ENCODE measurements at places on chromosomes 2 and 18.
A peak's percentile ranks its signal among the peaks of the same experiment; 100 is the strongest.

GRCh38 chr2:71428472-71429383, 24.6 kb upstream of the DYSF start:
- no peak for DNase-seq

GRCh38 chr18:48481092-48481491, 57.7 kb upstream of the CTIF start:
- no peak for DNase-seq

DNA sequence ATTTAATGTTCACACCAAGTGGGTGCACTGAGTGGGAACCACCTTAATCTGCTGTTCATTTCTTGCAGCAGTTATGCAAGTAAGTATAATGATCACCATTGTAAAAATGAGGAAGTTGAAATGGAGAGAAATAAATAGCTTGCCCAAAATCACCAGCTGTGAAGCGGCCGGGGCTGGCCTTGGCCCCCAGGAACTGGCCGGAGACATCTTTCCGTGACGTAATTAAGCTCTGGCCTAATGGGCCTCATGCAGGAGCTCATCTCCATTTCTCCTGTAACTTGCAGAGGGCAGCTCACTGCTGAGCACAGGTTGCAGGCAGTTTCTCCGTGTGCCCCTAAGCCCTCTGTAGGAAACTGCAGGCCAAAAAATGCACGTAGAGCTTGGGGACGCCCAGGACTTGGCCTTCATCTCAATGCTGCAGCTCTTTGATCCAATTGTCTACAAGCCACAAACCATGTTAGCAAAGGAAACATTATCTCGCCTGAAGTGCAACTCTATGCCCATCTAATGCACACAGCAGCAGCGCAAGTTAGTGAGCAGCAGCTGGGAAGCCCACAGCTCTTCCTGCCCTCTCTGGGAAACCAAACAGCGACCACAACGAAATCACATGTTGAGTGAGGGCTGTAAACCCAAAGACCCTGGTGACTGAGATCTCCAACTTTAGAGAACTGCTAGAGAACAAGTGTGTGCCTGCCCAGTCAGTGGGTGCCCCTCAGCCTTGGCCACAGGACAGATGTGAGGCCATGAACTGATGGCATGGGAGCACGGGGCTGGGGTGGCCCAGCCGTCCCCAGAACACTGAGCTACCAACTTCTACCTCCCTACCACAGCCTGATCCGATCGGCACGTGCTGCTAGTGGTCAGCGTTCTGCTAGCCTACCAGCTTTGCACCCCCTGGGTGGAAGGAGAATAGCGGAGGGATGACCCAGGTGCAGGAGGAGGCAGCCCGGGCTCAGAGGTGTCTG, 28.8 kb downstream of the APCDD1 start:
- DNase-seq, result no peak

DNA sequence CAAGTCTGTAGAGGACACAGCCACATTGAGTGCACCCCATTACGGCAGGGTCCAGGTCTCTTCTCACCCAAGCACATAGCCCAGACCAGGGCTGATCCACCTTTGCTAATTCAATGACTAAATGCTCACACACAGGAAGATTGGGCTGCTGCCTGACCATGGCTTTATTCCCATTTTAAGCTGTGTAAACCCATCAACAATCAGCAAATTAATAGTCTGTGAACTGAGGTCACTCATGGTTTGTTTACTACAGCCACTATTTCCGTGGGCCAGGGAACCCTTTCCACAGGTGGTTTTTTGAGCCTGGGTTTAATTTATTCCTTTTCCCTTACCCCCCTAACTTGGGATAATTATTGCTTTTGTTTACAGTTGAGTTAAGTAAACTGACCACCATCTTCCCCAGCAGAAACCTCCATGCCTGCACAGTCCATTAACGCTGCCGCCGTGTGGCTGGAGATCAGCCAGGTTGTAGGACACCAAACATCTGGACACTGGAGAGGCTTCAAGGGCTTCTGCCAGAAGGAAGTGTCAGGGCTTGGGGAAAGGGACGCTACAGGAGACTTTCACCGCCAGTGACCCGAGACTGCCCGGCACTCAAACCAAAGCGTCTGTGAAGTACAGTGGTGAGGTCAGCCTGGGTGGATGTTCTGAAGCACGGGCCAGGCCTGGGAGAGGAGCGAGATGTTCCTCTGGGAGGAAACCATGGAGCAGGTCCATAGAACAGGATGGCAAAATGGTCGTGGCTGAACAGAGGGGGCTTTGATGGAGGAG, 282.9 kb downstream of the DYSF start:
- DNase-seq, result no peak

- DNase-seq, result no peak
Measured at GRCh38 chr2:108449410-108450130, 564 bp downstream of the GCC2 start.

- DNase-seq, result no peak
Measured at GRCh38 chr2:36140391-36140790, 215.2 kb upstream of the CRIM1 start.

GRCh38 chr2:100655936-100656534, 93.2 kb downstream of the PDCL3 start:
- DNase-seq, result no peak

GRCh38 chr2:8669157-8669817, 12.6 kb upstream of the ID2 start:
- no peak for DNase-seq

DNA sequence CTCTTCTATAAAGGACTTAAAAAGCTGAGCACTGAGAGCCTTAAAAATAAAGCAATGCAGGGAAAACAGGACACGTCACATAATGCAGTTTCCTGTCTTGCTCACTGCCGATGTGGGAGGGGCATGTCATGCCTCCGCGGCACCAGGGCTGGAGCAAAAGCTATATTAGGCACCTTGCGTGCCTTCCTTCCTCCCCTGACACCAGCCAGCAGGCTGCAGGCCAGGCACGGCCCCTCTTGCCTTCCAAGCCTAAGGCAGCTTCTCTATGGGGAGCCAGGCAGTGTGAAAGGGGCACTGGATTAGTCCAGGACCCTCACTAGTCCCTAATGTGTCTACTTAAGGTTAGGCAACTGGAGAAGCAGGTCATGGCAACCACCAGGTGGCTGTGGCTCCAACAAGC, 26.3 kb downstream of the MRPL35 start:
- DNase-seq, result no peak

GRCh38 chr2:66565291-66565690, 130.4 kb downstream of the MEIS1 start:
- DNase-seq, result no peak

DNA sequence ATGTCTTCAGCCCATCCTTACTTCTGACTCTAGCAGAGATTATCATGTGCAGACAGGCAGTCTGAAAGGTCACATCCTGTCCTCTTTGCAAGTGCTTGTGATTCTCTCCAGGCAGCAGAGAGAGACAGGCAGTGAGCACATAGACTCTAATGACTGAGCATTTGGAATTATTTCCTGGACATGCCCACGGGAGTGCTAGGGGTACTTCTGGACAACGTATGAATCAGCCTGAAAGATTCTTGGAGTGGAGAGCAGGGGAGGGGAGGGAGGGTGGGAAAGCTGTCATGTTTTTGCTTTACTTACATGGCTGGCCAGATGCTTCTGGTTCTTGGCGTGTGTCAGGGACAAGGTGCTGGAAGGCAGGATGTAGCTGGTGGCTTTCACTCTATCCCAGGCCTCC, 150.6 kb downstream of the RIF1 start:
- DNase-seq, result no peak

- DNase-seq, result no peak
Measured at GRCh38 chr18:13878857-13879256, 36.5 kb downstream of the MC2R start.

DNA sequence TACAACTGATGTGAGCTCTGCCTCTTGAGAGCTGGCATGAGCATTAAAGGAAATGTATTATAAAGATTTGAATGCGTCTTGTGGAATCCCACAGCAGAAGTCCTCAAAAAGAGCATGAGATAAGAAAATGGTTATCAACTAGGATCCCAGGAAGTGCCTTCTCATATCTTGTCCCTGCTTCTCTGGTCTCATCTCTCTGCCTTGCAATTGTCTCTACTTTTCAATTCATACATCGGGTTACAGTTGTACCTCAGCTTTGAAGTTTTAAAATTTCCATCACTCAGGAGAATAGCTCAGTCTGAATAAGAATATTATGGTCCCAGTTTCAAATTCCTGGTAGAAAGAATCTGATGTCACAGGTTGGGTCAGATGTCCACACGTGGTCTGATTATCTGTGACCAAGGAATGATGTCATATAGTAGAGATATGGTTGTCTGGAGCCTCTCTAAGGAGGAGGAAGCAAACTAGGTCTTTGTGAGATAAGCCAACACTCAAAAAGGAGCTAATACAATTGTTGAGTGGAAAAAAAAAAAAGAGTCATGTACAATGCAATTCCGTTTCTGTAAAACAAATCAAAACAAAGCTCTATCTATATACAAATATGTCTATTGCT, 21.7 kb upstream of the CCDC88A start:
- no peak for DNase-seq

DNA sequence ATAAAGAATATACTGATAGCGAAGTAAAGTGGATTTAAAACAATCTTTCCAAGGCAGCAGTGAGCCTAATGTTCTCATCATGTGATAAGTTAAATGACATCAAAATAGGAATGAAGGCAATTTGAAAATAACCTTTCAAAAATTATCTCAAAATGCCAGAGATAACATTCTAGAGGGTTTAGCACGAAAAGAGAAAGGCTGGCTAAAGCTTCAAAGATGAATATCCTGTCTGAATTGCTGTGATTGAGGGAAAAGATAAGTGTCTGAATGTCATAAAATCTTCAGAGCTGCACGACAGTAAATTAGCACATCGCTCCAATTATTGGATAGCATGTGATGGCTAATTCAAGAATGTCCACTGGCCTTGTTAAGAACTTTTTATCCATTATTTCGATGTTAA, 159.3 kb downstream of the PID1 start:
- no peak for DNase-seq

DNA sequence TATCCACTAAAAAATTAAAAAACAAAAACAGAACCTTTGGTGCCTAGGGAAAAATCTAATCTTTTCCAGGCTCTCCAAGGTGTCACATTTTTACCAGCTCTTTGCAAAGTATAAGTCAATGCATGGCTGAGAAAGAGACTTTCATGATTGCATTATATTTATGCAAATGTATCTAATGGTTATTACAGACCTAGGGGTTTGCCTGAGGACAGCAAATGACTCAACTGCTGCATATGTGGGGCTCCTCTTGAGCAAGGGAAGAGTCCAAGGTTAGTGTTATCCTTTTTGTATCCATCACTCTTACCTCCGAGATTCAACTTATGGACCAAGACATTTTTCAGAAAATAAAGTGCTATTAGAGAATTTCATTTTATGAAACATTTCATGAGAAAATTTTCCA, 33.9 kb upstream of the RMP24 start:
- DNase-seq, result no peak

DNA sequence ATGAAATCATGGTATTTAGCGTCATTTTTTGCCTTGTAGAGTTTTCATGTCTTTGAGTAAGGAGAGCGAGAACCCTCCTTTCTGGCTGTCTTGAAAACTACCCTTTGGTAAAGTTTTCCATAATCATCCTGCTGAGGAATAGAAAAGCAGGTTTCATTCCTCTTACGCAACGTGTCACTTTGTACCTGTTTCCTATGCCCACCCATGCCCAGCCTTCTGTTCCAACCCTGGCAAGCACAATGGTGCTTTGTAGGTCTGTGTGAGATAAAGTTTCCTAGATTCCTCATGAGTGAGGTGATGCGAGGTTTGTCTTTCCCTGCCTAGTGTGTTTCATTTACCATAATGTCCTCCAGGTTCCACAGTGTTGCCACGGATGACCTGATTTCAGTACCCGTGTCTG, 29.3 kb downstream of the CCDC74A start:
- no peak for DNase-seq

GRCh38 chr2:104976603-104977120, 61.2 kb upstream of the MRPS9 start:
- DNase-seq, result no peak

GRCh38 chr2:28810384-28811285, at the start of gene SPDYA:
TSS of gene SPDYA (plus strand) at chr2:28810834. CDS start at chr2:28816015, 5,181 bp downstream.
- peak; percentile 3 for DNase-seq

DNA sequence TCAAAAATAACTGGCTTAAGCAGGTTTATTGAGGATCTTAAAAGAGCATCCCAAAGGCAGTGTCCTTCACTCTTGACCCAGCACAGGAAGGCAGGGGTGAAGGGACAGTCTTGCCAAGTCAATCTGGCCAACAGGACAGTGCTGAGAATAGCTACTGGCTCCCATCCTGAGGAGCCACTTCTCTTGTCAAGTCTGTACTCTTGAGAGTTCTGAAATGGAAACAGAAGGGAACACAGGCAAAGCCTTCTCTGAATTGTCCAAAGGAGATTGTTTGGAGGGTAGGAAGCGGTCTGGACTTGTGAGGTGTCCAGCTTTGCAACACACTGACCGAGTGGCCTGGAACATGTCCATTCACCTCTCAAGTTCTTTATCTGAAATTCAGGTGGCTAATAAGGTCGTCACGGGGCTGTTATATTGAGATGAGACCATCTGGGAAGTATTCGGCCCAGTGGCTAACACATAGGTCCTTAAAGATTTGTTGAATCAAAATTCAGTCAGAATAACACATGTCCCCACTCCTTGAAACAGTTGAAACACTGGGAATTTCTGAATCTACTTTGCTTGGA, 99.5 kb upstream of the FHL2 start:
- no peak for DNase-seq

DNA sequence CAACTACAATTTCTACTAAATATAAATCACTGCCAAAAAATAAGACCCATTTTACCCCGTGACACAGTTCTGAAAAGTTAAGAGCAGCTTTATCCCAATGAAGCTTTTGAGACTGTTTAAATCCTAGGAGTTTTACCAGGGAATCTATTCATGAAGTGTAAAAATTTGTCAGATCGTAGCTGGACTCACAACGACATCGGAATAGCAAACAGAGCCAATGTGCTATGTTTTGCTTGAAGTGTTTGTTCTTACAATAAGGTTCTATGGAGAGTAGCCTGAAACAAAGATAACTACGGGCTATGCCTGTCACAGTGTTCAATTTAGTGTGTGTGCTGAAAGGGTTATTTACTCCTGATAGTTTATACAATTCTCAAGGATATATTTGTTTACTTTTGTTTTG, 78.5 kb upstream of the L3MBTL4 start:
- no peak for DNase-seq

DNA sequence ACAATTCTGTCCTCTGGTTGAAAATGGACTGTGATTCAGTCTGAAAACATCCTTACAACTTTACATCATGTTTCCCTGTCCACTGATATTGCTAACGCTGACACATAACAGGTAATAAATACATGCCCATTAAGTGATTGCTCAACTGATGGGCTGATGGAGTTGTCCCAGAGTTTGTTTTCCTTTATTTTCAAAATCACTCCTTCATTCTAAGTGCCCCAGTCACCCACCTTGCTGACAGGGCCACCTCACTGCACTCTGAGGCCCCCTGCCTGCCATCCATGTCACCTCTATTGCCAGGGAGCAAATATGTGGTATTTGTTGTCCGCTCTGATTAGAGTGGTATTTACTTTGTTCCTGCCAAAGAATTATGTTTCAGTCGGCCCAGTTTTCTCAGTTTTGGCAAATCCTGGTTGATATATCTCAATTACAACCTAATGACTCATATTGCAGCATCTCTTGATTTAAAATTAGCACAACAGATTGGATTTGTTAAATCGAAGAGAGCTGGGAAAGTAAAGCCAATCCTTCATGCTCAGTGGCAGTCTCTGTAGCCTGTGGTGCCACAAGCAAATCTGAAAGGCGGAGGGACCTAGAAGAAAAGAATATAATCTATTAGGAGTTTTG, 105.1 kb downstream of the RDH14 start:
- no peak for DNase-seq

GRCh38 chr2:204264085-204264553, 281.2 kb upstream of the PARD3B start:
- DNase-seq, result no peak

Measured in C1 segment of cervical spinal cord (tissue), 14 donors.